ENCODE measurements at places on chromosomes 3 and 15. TPM values are rescaled to one million over a fixed set of nuclear protein-coding genes. Genes with fewer than 3 reads are reported as not detected.
A peak's percentile ranks its signal among the peaks of the same experiment; 100 is the strongest.

DNA sequence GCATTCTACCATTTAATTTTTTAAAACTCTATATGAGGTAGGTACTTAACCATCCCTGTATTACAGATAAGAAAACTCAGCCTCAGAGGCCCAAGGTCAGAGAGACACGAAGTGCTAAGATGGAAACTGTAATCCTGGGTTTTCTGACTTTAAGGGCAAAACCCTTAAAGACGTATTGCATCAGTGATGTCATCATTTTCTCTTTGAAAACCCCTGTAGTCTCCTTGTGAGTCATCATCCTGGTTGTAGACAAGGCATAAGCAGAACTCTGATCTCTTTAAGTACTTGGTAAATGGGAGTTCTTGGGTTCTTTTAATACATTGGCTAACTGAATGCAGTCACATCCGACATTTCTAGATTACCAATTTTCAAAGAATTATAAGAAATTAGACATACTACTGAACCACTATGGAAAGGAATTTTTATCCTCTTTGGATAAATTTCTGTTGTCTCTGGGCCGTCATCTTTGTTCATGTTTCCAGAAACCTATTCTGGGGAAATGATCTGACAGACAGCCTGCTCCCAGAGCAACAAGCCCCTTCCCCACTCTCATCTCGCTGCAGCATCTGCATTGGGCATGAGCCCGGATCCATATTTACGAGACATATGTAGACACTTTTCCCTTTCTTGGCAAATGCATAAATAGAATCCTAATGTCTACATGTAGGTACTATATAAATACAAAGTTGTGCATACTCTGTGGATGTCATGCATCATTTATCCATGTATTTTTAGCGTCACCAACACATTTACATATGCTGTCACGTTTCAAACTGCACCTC is 48.7 kb upstream of the MDFIC2 start:
- no peak for DNase-seq

DNA sequence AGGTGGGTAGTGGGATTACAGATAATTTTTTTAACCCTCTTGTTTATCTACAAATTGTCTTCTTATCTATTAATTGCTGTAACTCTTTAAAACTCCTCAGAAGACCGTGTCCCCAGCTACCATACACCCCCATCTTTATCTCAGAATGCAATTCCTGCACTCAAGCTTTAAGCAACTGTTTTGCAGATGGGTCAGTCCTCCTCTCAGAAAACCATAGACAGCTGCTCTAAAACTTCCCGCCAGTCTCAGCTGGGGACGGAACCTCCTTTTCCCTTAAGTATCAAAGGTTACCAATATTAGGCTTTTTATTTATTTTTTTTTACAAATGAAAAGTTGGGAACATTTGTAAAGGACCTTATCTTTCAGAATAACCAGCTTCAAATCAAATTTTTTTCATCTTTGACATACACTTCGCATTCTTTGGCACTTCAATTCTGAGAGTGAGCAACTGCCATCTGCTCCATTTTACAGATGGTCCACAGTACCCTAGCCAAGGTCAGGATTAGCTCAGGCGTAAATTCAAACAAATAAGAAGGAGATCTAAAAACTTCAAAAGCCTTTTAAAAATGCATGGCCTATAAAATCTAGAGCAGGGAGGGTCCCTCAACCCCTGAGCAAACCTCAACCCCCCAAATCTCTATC is 1.3 kb downstream of the GATM start:
- DNase-seq, result no peak

DNA sequence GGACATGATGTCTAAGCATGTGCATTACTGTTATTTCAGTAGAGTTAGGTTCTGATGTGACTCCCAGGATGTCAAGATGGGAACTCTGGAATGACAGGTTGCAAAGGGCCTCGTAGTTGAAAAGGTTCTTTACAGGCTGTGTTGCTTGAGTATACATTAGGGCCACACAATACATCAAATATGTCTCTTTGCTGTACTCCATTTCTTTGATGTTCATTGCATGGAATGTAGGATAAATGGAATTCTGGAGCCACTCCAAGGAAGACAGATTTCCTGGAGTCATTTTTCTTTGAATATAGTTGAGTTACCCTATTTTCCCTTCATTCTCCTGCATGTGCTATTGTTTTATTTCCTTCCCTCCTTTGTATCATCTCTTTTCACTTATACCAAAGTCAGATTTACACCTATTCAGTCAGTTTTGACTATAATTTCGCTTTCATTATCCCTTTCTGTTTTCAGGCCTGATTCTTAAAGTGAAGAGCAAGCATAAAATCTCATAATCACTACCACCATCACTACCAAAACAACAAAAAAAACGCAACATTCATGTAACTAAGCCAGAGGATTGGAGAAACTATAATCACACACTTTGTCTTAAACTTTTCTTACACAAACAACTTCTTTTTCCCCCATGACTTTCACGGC is 61.2 kb upstream of the PTX3 start:
- DNase-seq, result no peak

DNA sequence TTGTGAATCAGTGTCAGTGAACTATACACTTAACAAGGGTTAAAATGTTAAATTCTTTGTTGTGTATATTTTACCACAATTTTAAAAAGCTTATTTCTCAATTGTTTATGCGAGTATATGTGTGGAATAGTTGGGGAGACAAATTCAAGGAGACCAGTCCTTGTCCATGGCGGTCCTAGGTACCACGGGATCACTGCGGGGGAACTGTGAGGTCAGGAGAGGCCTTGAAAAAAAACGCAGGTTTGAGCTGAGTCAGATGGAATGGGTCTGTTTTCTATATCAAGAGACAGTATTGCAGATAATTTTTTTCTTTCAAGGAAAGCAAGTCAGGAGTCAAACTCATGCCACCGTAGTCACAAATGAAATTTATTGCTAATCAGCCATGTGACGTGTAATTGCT is 18.5 kb downstream of the IGF1R start:
- no peak for DNase-seq

- no peak for DNase-seq
These were observed 170.1 kb downstream of the VPS13C start for GRCh38 chr15:61890106-61890505.

The SLC15A2 gene
- 17.3 TPM for total RNA-seq

The ENTPD3 gene
- not detected for total RNA-seq

The CHD2 gene
- total RNA-seq, result 37.3 TPM

- no peak for DNase-seq
These were observed 30.4 kb downstream of the SLC41A3 start for GRCh38 chr3:126053513-126053912.

The RTF1 gene
- 25.7 TPM for total RNA-seq

DNA sequence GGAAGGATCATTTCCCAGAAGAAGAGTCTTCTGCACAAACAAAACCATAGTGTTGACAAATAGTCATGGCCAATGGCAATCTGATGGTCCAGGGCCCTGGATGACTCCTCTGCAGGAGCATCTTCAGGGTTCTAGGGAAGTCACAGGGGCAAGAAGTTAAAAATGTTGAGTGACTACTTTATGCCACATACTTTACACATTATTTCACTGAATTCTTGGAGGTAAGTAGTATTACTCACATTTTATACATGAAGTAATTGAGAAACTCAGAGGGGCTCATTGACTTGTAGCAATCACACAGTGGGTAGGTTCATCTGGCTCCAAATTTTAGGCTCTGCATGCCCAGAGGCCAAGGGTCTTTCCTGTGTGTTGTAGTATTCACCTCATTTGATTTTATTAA is 430.2 kb upstream of the MCTP2 start:
- DNase-seq, result no peak

- no peak for DNase-seq
These were observed 43.7 kb upstream of the CD47 start for GRCh38 chr3:108134555-108134880.

- DNase-seq, result no peak
These were observed 10.5 kb downstream of the ANPEP start for GRCh38 chr15:89803941-89804800.

The MYO9A gene
- total RNA-seq, result 142 TPM

- DNase-seq, result no peak
These were observed 15.0 kb downstream of the PTH1R start for GRCh38 chr3:46892285-46893145.

DNA sequence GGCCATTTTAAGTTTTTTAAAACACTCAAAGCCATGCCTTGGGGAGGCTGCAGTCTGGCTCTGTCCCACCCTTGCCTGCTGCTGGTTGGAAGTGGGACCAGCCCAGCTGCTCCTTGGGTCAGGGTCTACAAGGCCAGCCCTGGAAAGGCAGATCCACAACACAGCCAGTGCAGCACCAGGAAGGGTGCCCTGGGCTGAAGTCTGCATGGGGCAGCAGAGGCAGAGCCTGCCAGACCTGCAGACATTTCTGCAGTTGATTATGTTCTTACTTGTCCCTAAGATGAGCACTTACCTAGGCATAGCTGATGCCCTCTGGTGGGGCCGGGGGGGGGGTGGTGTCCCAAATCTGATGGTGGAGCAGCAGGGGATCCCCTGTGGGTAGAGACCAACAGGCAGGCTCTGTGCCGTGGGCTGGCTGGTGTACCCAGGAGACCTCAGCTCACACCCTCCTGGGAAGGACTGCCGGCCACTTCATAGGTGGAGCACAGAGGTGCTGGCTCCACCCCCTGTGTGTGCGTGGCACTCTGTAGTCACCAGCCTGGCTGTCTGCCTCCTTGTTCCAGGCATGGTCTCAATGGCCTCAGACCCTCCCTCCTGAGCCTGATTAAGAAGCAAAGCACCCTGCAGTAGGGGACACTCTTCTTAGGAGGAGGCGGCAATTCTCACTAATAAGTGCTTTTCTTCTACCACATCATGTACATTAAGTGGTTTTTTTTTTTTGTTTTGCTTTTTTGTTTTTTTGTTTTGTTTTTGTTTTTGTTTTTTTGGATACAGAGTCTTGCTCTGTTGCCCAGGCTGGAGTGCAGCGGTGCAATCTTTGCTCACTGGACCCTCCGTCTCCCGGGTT is 97.4 kb upstream of the KLF13 start:
- DNase-seq, result peak; percentile 95

DNA sequence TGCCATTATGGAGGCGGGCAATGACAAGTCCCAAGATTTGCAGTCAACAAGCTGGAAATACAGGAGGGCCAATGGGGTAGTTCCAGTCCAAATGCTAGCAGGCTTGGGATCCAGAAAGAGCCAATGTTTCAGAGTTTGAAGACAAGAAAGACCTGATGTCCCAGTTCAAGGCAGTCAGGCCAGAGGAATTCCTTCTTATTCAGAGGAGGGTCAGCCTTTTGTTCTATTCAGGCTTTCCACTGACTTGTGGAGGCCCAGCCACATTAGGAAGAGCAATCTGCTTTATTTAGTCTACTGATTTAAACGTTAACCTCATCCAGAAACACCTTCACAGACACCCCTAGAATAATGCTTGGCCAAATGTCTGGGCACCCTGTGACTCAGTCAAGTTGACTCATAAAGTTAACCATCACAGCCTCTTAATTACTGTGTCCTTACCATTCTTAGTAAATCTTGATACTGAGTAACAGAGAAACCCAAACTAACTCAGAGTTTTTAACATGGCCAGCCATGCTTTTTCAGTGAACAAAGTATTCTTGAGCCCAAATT is 50.9 kb upstream of the NPHP3 start:
- no peak for DNase-seq

The SMCO1 gene
- total RNA-seq, result not detected

GRCh38 chr15:59833366-59833765 is 144.2 kb upstream of the BNIP2 start:
- DNase-seq, result no peak

- DNase-seq, result no peak
These were observed 43.8 kb downstream of the PLCL2 start for GRCh38 chr3:16928386-16929132.

Measured in Karpas-422 (cell line).